ENCODE measurements at places on chromosomes 7 and 10. TPM values are rescaled to one million over a fixed set of nuclear protein-coding genes. Genes with fewer than 3 reads are reported as not detected.

The CYP2E1 gene
- 14.5 TPM for total RNA-seq

The IFIT2 gene
- 2.6 TPM for total RNA-seq

The SLC13A1 gene
- not detected for total RNA-seq

The SFTPA1 gene
- not detected for total RNA-seq

The CHAT gene
- not detected for total RNA-seq

The HABP2 gene
- total RNA-seq, result 0.72 TPM

Data from suprapubic skin (tissue), 4 donors.